ENCODE measurements at places on chromosomes 1 and 21.

GRCh38 chr1:14976256-14976655 lies 177.3 kb upstream of the TMEM51 start:
- DNase-seq, result no peak

DNA sequence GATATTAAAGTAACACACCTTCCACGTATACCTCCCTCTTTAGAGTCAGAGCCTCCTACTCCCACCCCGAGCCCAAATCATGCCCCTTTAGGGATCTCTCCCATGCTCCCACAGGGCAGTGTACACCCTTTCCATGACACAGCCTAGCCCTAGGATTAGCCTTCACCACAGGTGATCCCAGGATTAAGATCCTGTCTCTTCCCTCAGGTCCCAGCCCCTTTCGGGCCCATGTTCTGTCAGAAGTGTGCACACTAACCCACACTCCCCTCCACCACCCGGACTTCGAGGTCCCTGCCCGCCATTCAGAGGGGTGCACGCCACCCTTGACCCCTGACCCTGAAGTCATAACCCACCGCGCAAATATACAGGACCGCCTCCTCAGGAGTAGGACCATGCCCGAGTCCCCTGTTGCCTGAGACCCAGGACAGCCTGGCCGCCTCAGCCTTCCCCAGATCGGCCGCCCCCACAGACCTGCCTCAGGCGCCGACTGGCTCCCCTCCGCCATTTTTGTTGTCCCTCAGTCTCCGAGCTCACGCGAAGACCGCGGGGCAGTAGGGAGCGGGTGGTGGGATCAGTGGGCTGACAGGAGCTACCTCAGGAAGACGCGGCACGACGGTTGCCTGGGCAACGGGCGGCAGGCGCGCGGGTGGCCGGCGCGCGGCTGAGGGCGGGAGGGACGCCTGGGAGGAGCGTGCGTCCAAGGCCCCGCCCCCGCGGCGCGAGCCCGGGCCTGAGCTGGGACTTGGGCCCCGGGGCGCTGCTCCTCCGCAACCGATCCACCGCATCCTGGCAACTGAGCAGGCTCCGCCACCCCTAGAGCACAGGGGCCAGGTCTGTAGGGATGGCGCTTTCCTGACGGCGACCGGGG lies at the start of gene AGBL4:
AGBL4 (minus strand) TSS at position 663 of the 868 bp plus-strand sequence.
- no peak for DNase-seq

GRCh38 chr1:221688488-221688843 lies 53.4 kb downstream of the DUSP10 start:
- no peak for DNase-seq

DNA sequence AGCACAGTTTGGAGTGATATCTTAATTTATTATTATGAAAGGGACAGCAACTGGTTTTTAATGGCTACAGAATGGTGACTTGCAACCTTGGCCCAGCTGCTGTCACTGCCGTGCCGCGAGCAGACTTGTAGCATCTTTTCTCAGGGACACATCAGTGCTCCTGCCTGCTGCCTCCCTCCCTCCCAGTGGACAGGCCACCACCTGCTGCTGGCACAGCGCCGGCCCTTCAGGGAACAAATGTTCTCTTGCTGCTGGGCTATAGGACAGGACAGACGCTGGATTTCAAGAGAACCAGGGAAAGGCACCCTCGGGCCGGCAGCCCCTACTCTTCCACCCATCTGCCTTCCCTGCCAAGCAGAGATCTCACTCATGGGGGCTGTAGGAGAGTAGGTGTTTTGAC lies 413.8 kb upstream of the NFIA start:
- DNase-seq, result no peak

DNA sequence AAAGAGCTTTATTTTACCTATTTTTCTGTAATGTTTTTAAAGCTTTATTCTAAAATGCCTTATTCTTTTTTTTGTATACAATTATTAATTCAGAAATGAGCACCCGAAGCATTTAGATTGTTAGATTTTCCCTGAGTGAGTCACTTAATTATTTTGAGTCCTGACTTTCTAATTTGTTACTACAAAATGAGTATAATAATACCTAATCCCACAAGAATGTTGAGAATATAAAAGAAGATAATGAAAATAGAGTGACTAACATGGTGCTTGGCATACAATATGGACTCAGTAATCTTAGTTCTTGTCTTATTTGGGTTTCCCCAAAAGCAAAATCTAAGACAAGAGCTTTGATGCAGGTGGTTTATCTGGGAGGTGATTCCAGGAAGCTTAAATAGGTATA lies 142.2 kb downstream of the LHX8 start:
- no peak for DNase-seq

- DNase-seq, result no peak
These were observed 32.5 kb downstream of the PLEKHO1 start for GRCh38 chr1:150182247-150182646.

- no peak for DNase-seq
These were observed 1.3 kb downstream of the PARK7 start for GRCh38 chr1:7962636-7963377.

DNA sequence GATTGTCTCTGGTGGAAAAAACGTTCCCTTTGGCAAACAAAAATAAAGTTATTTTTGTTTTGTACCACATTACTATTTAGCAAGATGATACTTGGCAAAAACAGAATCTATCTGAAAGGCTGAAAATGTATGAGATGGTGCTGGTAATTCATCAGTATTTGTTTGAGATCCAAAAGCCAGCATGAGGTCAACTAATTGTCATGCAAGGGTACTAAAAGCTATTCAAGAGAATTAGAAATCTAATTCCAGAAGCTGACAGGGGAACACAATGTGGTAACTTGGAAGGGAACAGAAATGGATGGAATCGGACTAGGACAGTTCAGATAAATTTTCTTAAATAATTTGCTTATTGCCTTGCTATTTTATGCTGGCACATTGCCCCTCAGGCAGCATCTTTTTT lies 263.8 kb downstream of the KCNT2 start:
- no peak for DNase-seq

DNA sequence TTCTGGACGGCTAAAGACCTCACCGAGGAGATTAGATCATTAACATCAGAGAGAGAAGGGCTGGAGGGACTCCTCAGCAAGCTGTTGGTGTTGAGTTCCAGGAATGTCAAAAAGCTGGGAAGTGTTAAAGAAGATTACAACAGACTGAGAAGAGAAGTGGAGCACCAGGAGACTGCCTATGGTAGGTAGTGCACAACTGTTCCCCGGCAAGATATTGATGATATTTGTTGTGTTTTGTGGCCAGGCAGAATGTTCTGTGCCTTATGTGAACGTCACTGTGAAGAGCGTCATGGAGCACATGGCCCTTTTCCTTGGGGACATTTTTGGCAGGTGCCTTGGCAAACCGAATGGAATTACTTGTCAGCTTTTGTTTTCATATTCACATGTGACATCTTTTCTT lies 191.7 kb downstream of the DISC1 start:
- no peak for DNase-seq

GRCh38 chr1:24501371-24502064 lies 1.1 kb upstream of the RCAN3 start:
- no peak for DNase-seq

- DNase-seq, result no peak
These were observed 83.6 kb downstream of the JAK1 start for GRCh38 chr1:64882574-64883255.

- no peak for DNase-seq
These were observed 79.2 kb upstream of the RALGPS2 start for GRCh38 chr1:178645808-178646200.

GRCh38 chr1:7641587-7642417 lies 129.3 kb upstream of the VAMP3 start:
- DNase-seq, result no peak

GRCh38 chr21:38438462-38438893 lies 59.8 kb downstream of the ERG start:
- DNase-seq, result no peak

DNA sequence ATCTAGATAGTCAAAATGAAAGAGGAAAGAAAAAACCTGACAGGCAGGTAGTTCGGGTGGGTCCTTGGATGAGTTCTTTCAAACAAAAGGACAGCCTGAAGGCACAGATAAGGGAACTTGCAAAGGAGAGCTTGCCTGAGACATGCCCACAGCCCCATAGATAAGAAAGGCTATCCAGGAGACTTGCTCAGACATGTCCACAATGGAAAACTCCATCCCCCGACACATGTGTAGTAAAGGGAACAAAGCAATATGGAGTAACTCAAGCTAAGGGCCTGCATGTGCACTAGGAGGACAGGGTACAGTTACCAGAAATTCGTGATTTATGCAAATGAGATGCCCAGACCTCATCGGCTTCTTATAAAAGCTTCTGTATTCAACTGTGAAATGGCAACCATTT lies 281.5 kb downstream of the NEGR1 start:
- no peak for DNase-seq

DNA sequence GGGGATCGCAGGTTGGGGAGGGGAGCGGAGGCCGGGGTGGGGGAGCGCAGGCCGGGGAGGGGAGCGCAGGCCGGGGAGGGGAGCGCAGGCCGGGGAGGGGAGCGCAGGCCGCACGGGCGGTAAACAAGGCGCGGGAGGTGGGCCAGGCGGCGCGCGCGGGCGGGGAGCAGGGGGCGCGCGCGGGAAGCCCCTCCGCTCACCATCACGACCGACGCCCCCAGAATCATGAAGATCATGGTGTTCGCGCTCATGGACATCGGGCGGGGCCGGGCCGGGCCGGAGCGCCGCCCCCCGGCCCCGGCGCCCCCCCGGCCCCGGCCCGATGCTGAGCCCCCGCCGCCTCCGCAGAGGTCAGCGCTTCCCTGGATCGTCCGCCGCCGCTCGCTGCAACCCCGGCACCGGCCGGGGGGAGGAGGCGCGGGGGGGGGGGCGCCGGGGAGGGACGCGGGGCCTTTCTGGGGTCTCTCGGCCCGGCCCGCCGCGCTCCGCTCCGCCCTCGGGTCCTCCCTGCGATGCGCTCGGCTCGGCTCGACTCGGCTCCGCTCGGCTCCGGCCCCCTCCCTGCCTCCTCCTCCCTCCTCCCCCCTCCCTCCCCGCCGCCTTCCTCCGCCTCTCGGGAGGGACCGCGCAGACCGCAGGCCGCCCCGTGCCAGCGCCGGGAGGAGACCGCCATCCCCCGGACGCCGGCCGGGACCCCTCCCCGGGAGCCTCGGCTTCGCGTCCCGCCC lies at the start of gene TMEM240:
TMEM240 (minus strand) TSS at position 535 of the 728 bp plus-strand sequence; CDS start at position 257, 278 bp downstream.
- peak; percentile 52 for DNase-seq

GRCh38 chr1:102529446-102529845 lies 532.7 kb upstream of the OLFM3 start:
- no peak for DNase-seq

- no peak for DNase-seq
These were observed 1512.0 kb upstream of the PRMT6 start for GRCh38 chr1:105544475-105544874.

DNA sequence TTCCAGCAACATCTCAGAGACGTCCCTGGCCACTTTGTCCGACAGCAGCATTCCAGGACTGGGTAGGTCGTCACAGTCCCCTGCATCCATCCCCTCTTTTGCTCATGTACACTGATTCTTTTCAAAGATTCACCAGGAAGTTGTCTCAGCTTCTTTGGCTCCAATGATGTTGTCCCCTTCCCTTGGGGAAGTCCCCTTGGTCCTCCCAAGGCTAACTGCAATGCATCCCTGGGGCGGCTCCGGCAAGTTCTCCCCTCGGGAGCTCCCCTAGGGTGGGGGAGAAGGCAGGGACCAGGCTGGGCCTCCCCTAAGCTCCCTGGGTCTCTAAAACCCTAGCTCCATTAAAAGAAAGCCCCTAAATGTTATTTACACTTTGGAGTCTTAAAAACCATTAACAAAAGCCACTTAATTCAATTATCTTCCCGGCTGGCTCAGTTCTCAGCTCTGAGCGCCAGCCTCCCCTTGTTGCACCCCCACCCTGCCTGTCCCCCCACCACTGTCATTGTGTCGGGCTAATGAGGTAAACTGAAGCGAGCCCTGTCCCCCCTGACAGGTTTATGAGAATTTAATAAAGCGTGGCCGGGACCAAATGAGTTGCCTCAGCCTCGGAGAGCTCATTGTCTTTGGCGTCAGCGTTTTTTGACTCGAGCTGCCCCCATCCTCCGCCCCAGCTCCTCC lies 25.3 kb downstream of the KNCN start:
- DNase-seq, result no peak
